ENCODE measurements at places on chromosomes 5 and 9.

DNA sequence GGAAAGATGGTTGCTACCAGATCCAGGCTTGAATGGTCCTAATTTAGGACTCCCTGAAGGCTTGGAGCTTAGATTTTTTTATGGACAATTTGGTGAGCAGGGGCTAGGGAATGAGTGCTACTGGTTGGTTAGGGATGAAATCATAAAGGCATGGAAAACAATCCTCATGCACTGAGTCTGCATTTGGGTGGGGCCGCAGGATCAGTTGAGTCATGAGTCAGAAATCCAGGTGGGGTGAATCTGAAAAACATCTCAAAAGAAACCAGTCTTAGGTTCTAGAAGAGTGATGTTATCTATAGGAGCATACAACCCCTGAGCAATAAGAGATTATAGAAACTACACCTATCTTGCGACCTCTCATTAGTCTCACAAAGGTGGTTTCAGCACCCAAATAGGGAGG, 300.0 kb downstream of the KIF4B start:
- no peak for DNase-seq

GRCh38 chr9:7171396-7172153, 413.8 kb downstream of the KDM4C start:
- no peak for DNase-seq

DNA sequence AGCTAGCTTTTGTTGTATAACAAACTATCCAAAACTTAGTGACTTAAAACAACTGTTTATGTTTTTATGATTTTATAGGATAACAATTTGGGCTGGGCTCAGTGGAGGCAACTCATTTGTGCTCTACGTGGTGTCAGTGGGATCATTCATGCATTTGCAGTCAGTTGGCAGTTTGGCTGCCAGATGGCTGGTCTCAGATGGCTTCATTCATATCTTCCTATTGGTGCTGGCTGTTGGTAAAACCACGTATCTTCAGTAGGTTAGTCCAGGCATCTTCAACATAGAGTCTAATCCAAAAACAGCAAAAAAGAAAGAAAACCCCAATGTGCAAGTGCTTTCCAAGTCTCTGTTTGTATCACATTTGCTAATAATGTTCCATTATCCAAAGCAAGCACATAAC, 51.7 kb upstream of the RIC1 start:
- DNase-seq = no peak

- no peak for DNase-seq
Observed at GRCh38 chr5:180771839-180772238, 30.8 kb downstream of the MGAT1 start.

GRCh38 chr9:2284770-2285169, 269.6 kb downstream of the SMARCA2 start:
- no peak for DNase-seq

- no peak for DNase-seq
Observed at GRCh38 chr5:106755789-106756188, 914.9 kb downstream of the EFNA5 start.

DNA sequence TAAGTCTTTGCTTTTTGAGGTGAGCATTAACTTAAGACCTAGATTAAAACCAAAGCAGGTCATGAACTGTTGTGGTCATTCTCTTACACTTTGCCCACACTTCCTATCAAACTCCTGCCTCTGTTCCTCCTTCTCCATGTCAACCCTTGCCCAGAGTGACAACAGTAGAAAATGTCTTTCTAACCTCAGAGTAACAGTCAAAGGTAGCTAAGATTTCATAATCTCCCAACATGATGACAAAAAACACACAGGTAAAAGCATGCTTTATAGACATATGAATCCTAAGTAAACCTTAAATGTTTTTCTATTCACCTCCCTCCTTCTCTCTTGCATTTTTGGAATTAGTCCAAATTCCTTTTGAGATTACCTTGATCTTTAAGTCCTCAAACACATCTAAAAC, 422.3 kb downstream of the SPATA31D1 start:
- no peak for DNase-seq

- DNase-seq = no peak
Observed at GRCh38 chr5:93296338-93296737, 284.7 kb downstream of the NR2F1-AS1 start.

DNA sequence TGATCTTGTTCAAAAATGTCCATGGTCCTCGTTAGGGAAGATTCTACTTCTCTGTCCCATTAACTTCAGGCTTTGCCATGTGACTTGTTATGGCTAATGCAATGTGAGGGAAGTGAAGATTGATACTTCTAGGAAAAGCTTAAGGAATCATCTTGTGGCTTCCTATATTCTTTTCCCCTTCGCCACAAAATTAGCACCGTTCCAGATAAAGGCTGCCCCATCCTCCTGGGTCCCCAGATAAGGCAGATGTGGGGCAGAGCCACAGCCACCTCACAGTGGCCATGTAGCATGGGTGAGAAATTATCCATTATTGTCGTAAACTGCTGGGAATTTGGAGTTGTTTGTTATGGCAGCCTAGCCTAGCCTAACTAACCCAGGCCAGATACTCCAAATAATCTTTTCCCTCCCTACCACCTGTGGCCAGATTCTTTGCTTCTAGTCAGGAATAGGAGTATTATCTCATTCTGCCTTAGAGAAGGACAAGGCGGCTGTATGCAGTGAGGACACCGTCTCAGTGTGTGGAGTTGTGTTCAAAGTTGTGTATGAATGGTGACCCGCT, 31.9 kb upstream of the BOD1 start:
- DNase-seq = no peak

GRCh38 chr5:136814619-136815378, 449.5 kb upstream of the TRPC7 start:
- DNase-seq = no peak

- DNase-seq = no peak
Observed at GRCh38 chr9:125852386-125852785, 105.2 kb downstream of the PBX3 start.

- DNase-seq = no peak
Observed at GRCh38 chr5:171820561-171820960, 34.9 kb downstream of the SMIM23 start.

DNA sequence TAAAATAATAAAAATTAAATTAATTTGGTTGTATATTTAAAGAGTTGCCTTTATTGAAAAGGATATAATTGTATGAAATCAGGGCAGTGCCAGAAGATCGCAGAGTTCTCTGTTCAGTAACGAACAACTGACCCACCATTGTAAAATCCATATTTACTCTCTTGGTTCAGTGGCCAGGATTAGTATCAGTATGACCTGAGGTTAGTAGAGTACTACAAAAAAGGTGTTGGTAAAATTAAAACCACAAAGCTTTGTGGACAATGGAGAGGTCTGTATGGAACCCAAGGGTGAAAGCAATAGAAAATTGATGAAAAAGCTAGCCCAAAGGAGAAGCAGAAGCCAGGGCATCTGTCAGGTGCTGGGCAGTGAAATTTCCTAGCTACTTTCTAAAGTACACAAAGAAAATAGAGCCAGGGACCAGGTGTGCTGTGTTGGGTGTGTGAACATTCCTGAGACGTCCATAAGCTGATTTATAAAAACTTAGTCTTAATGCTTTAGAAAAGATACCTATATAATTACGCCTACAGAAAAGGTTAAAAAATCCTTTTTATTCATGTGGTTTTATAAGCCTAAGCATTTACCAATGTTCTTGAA, 159.5 kb downstream of the AOPEP start:
- DNase-seq = no peak

DNA sequence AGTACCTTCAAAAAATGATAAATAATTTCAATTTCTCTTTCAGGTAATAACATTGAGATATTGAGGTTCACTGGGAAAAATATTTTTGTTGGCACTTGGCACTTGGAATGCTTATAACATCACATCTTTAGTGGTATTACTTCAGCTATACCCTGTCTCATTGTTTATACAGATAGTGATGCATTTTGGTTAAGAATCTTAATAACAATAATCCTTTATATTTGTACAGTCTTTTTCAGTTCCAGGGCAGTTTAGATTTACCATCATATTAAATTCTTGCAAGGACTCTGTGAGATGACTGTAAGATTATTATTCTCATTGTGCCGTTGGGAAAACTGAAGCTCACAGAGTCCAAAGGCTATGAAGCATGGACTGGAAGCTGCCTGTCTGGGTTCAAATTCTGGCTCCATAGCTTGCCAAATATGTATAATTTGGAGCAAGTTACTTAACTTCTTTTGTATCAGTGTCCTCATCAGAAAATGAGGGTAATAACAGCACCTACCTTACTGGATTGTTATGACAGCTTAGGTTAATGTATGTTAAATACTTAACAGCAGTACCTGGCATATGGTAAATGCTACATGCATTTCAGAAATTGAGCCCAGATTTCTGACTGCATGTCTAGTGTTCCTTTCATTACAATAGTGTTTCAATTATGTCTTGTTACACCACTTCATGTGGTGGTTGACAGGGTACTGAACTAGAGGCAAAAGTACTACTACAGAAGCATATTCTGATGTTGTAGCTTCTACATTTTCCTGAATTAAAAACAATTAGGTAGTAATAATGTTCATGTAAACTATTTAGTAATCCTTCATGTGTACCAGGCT, 272.2 kb downstream of the PLK2 start:
- no peak for DNase-seq

DNA sequence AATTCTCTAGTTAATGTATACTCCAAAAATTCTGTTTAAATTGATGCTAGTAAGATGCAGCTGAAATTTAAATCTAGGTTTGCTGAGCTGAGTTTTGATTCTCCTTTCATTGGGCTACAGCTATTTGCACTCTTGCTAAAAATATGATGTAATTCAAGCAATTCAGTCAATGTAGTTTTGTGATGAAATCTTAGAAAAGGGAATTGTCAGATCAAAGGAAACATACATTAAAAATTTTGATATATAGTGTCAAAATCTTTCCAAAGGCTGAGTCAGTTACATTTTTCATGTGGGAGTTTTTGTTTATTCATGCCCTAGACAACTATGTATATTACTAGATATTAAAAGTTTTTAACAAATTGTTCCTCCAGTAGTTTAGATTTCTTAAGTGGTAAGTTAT, 334.9 kb upstream of the DAB2 start:
- no peak for DNase-seq

- no peak for DNase-seq
Observed at GRCh38 chr5:79183011-79183410, 52.9 kb upstream of the JMY start.

DNA sequence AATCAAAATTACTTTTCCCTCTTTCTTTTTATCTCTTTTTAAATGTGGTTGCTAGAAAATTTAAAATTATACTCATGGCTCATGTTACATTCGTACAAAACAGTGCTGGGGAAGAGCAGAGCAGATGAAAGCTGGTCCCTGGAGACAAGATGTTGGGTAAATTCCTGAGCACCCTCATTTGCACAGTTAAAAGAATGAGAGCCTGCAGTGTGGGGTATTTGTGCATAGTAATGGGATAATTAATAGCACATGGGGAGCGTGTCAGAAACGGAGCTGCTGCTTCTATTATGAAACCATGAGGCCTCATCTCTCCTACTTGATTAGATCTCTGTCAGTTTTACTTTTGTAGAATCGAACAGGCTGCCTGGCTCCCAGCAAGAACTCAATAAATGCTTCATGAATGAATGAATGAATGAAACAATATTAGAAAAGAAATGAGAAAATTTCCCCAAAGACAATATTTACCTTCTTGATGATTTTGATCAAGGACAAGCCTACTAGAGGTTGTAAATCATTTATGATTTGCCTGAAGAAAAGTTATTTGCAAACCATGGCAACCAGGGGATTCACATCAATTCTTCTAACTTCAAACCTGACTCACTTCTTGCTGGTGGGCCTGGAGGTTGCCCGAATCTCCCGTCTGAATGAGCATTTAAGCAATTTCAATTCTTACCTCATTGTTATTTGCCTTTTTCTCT, 177.2 kb upstream of the TUT7 start:
- DNase-seq = no peak

DNA sequence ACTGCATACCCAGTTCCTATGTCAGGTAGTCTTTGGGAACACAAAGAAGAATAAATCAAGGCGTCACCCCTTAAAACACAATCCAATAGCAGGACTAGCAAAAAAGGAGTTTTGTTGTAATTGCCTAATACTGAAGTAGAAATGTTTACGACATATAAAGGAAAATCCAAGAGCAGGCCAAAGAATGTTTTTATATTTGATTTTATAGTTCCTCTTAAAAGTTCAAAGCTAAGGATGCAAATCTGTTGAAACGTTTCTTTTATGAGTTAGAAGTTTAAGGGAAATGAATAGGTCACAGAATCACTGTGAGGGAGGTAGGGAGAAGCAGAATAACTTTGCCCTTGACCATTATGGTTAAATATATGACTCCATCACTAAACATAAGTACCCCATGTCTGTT, 136.1 kb downstream of the PAM start:
- no peak for DNase-seq

GRCh38 chr5:136907371-136907770, 542.0 kb upstream of the TRPC7 start:
- no peak for DNase-seq

- no peak for DNase-seq
Observed at GRCh38 chr5:93599399-93600120, 16.5 kb downstream of the NR2F1 start.

DNA sequence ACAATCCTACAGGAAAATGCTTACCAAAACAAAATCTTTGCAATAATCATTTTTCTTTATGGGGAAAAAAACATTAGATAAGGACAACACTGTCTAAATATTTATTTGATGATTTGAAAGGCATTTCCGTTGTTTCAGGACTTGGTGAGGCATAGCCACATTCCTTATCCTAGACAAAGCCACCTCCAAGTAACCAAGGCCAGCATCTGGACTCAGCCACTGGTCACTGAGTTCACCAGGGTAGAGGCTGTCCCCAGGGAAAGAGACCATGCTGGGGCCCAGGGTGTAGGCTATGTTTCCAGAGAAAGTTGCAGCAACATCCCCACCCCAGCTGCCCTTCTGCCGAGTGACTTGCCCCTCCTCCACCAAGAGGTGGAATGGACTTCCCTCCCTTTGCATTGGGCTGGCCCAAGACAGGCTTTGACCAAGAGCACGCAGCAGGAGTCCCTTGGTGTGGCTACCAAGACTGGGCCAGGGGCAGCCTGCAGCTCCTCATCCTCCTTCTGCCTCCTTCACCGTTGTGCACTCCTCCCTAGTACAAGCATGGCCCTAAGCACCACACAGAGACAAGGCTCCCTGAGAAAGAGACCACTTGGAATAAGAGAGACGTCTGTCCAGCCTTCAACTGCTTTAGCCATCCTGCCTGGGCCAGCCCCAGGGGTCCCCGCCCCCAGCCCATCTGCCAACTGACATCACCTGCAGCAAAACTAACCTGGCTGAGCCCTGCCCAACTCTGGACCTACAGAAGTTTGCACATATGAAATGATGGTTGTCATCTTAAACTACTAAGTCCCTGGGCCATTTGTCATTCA, 68.1 kb upstream of the SPIN1 start:
- no peak for DNase-seq
